ENCODE measurements at places on chromosomes 1 and 21.

GRCh38 chr1:228374711-228375577 is 31.7 kb downstream of the TRIM11 start:
- no peak for DNase-seq

- DNase-seq = no peak
These were observed 50.5 kb downstream of the RGS4 start for GRCh38 chr1:163119707-163120106.

- DNase-seq = no peak
These were observed 43.5 kb downstream of the TCEANC2 start for GRCh38 chr1:54096877-54097240.

DNA sequence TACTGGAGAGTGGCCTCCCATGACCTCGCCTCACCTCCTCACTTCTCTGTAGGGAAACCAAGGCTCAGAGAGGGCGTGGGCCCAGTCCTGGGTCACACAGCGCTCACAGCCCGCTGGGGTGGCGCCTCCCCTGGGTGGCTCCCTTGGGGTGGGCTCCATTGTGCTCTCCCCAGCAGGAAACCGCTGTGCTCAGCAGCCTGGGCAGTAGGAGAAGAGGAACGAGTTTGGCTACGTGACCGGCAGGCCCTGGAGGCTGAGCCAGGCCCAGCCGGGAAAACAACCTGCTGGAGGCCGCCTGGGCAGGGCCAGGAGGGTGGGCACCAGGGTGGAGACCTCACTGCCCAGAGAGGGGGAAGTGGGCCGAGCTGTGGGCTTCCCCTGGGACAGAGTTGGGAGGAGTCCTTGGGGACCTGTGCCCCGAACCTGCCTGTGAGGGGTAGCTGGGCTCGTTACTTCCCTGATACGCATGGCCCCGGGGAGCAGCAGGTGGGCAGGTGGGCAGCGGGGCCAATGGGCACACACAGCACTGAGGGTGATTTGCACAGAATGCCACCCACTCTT is 15.0 kb upstream of the FAM131C start:
- DNase-seq = no peak

DNA sequence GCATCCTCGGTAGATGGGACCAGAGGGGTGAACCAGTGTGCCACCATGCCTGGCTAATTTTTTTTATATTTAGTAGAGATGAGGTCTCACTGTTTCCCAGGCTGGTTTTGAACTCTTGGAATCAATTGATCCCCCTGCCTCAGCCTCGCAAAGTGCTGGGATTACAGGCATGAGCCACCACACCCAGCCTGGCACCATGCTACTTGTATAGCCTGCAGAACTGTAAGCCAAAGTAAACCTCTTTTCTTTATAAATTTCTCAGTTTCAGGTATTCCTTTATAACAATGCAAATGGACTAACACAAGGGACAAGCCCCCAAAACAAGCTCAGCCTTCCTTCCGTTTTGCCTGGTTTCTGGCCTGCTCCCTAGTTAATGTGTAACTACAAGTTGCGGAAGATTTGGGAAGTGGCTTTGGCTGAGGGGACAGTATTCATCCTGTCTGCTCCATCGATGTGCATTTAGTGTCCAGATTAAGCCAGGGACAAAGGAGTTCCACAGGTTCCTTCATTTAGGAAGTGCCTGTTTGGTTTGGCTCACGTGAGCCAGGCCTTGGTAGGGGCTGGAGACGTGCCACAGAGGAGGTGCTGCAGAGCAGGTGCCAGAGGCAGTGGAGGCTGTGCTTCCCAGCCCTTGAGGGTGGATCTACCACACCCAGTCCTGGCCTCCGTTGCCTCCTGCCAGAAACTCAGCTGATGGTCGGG is 4.4 kb downstream of the AVPR1B start:
- no peak for DNase-seq

DNA sequence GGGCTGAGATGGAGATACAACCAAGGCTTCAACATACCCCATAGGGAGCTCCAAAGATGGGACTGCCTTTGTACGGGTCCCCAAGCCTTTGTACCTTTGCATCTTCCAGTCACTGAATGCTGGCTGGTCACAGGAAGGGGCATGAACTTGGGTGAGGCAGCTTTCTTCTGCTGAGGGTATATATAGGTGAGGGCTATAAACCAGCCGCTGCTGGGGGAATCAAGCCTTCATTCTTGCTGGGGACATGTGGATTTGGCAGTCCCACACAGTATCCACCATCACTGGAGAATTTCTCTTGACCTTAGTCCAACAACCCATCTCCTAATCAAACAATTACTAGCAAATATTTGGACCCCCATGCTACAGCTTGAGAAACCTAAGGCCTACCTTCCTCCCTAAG is 61.7 kb downstream of the CCDC185 start:
- no peak for DNase-seq

- DNase-seq = no peak
These were observed 405.6 kb downstream of the NPHP4 start for GRCh38 chr1:5586629-5587028.
